ENCODE measurements at places on chromosomes 16 and 17. TPM values are rescaled to one million over a fixed set of nuclear protein-coding genes. Genes with fewer than 3 reads are reported as not detected.

The SPNS2 gene
- total RNA-seq, result not detected

The CACNG5 gene
- not detected for total RNA-seq

The HOXB13 gene
- total RNA-seq, result 3.2 TPM

The ALOX15B gene
- total RNA-seq, result not detected

The CHST5 gene
- not detected for total RNA-seq

The FBXO39 gene
- 3.0 TPM for total RNA-seq

The CLEC19A gene
- total RNA-seq, result not detected

The BIRC5 gene
- total RNA-seq, result 223 TPM

The HOXB6 gene
- total RNA-seq, result 2.4 TPM

The ZG16 gene
- total RNA-seq, result not detected

The CNTNAP1 gene
- total RNA-seq, result 2.1 TPM

The USP43 gene
- 1.7 TPM for total RNA-seq

The SUPT6H gene
- total RNA-seq, result 38.2 TPM

DNA sequence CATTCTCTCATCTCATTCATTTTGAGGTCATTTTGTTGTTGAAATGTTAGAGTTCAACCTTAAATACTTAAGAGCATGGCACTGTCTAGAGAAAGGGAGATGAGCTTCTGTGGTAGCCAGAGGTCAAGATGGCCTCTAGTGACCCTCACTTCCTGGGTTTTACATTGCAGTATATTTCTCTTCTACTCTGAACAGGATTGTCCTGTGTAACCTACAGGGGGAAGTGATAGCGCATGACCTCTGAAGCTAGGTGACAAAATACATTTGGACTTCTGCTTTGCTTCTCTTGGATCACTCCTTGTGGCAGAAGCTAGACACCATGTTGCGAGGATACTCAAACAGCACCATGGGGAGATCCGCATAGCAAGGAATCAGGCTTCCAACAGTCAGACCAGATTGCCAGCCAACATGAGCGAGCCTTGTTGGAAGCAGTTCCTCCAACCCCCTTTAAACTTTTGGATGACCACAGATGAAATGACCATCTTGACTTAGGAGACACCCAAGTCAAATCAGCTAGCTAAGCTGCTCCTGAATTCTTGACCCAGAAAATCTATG, 748.4 kb downstream of the MAF start:
- DNase-seq, result no peak

- peak; percentile 72 for DNase-seq
These were observed 1.1 kb downstream of the CD300H start for GRCh38 chr17:74566132-74566753.

DNA sequence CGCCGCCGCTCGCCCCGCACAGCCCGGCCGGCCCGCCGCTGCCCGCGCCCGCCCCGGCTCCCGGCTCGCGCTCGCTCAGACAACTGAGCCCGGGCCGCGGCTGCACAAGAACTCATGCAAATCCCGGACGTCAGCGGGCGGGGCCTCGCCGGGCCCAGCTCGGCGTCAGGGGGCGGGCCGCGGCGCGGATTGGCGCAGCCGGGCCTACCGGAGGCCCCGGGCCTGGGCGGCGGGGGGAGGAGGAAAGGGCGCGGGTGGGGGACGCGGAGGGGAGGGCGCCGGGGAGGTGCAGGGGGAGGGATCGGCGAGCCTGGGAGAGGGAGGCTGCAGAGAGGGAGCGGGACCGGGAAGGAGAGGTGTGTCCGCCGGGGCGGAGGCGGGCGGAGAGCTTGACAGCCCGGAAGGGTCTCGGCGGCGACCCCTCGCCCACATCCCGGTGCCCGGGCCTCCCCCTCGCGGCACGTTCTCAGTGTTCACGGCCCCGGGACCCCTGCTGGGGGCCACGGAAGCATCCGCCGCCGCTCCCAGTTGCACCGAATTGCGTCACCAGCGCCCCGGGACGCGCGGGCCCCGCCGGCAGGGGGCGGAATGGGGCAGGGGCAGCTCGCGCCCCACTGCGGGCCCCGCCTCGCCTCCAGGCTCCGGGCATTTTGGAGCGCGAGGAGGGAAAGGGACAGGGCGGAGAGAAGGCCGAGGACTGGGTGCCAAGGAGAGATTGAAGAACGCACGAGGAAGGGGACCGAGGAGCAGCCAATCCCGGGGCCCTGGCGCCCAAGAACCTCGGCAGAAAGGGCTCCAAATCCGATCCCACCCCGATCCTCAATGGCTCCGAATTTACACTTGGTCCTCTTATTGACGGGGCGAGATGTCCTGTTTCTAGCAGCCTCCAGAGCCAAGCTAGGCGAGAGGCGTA, at the start of gene CBX4:
Gene CBX4, minus strand, starts transcription at position 85 of the 913 bp plus-strand sequence. CDS start 189 bp downstream, outside the sequence.
- peak; percentile 93 for DNase-seq

- DNase-seq, result no peak
These were observed 611 bp upstream of the ANKRD40 start for GRCh38 chr17:50708050-50709000.

DNA sequence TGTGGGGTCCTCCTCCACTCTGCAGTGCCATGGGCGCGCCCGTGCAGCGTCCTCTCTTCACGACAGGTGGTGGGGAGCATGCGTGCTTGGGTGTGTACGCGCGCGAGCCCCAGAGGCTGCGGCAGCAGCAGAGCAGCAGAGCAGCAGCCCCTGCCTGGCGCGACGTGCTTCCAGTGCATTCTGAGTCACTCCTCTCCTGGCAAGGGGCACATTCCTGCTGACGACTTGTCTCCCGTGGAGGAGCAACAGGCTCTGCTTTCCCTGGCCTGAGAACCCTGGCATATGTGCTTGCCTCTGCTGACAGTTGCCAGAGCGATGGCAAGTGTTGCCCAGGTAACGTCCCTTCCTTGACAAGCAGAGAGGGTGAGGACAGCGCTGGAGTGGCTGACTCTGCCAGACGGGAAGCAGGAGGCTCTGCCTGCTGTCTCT, 133.8 kb upstream of the PLCG2 start:
- peak; percentile 90 for DNase-seq

GRCh38 chr17:13085578-13085977, 67.8 kb upstream of the ELAC2 start:
- no peak for DNase-seq

DNA sequence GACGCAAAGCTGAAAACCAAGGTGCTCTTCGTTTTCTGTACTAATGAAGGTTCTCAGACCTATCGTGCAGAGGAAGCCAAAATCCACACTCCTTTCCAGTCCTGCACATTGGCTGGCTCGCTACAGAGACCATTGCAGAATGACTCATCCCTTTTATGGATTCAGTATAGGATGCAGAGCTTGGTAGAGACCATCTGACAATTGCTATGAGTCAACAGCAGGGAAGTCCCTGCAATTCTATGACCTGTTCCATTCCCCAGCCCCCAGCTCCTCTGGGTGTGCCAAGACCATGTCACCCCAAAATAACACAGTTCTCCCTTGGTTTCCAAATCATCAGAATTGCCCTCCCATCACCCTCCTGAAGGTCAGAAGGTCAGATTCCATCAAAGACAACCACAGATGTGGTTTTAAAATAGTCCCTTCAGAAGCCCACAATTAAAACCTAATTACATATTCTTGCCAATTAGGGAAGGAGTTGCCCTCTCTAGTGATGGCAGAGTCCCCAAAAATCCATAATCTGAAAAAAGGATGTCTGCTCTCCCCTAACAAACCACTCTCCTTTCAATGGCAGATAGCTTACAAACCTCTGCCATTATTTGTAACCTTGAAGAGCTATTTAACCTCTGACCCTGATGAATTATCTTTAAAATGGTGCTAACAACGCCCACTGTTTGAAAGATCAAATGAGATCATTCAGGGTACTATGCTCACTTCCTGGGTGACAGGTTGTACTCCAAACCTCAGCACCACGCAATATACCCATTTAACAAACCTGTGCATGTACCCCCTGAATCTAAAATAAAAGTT, 108.2 kb upstream of the RBBP6 start:
- peak; percentile 77 for DNase-seq

GRCh38 chr17:7987112-7987893, 15.1 kb upstream of the GUCY2D start:
- DNase-seq, result no peak

GRCh38 chr16:68345351-68345810, 34.6 kb downstream of the PRMT7 start:
- no peak for DNase-seq

GRCh38 chr17:17694169-17695081, 13.2 kb downstream of the RAI1 start:
- peak; percentile 88 for DNase-seq

GRCh38 chr16:65624666-65625065, 502.8 kb upstream of the CDH11 start:
- no peak for DNase-seq

- no peak for DNase-seq
These were observed 113.4 kb upstream of the CDH8 start for GRCh38 chr16:62149631-62150030.

DNA sequence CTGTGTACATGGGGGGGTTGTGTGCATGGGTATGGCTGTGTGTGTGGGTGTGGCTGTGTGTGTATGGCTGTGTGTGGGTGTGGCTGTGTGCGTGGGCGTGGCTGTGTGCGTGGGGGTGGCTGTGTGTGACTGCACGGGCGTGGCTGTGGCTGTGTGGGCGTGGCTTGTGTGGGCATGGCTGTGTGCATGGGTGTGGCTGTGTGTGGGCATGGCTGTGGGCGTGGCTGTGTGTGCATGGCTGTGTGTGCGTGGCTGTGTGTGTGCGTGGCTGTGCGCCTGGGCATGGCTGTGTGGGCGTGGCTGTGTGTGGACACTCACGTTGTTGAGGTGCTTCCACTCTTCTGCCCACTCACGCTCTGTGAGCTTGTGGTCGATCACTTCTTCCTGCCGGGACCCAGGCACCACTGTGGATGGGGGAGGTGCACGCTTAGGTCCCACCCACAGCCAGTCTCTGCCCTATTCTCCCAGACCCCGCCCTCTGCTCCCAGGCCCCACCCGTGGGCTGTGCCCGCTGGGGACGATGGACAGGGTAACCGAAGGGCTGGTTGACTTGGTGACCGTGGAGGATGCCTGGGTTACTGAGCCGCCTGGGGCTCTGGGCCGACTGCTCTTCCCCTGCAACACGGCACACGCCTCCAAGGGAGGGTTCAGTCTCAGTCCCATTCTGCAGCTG, 16.0 kb upstream of the PABPN1L start:
- no peak for DNase-seq

- DNase-seq, result no peak
These were observed 22.5 kb upstream of the SPNS3 start for GRCh38 chr17:4411201-4411600.

DNA sequence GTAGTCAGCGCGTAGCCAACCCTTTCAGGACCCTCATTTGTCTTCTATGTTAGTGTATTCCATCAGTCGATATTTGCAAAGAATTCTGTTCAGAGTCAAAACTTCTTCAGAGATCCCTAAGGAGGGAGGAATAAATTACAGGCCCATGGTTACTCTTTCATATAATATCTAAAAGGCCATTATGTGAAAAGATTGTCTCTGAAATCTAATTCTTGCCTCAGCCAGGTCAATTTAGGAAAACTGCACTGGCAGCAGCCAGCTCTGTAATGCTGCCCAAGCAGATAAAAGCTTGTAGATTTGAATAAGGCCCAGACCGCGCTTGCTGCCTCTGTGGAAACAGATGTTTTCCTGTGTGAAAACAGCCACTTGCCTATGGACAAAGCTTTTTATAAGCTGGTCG, 379.8 kb downstream of the CNTNAP4 start:
- no peak for DNase-seq

DNA sequence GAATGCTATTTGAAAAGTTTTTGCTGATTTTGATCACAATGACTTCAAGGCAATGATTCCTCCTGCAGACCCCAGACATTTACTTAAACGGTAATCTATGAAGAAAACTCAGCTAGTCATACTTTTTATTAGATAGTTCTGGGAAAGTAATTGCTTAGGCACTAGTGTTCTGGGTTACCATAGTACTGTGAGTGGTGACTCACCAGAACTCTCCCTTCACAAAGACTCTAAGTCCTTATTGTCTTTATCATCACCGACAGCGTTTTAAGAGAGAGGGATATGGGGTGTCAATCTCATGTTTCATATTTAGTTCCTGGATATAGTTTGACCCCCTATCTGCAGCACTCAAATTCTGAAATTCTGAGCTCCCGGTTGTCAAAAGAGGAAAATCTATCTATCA, 43.0 kb upstream of the CDH8 start:
- no peak for DNase-seq

GRCh38 chr16:49748322-49748721, 107.6 kb downstream of the ZNF423 start:
- DNase-seq, result peak; percentile 56

DNA sequence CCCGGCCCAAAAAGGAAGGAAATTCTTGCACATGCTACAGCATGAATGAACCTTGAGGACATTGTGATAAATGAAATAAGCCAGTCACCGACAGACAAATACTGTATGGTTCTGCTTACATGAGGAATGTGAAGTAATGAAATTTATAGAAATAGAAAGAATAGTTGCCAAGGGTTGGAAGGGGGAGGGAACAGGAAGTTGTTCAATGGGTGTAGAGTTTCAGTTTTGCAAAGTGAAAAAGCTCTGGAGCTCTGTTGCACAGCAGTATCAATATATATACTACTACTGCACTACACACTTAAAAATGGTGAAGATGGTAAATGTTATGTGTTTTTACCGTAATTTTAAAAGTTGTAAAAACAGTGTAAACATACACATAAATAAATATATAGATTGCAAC, 43.7 kb downstream of the PKD1L3 start:
- no peak for DNase-seq

GRCh38 chr16:83771306-83771942, 36.4 kb upstream of the HSBP1 start:
- DNase-seq, result no peak

DNA sequence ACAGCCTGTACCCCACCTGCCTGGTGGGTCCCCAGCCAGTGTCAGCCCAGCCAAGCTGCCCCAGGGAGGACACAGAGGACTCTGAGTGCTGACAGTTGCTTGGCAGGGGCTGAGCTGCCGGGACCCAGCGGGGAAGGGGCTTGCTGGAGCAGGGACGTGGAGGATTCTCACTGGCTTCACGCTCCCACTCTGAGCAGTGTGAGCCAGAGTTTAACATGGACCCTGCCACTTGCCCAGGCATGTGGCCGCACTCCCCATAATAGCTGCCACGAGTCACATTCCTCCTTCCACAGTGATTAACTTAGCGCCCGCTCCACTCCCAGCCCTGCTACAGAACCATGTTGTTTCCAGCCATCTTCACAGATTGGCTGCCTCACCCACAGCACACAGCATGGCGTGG, 31.2 kb downstream of the SREBF1 start:
- DNase-seq, result no peak
